ENCODE measurements at places on chromosomes 11 and 22. TPM values are rescaled to one million over a fixed set of nuclear protein-coding genes. Genes with fewer than 3 reads are reported as not detected.

The CADM1 gene
- total RNA-seq, result 62.4 TPM

The NKAPD1 gene
- total RNA-seq, result 21.6 TPM

The OR4A16 gene
- total RNA-seq, result not detected

The YPEL4 gene
- 5.3 TPM for total RNA-seq

The GDPD5 gene
- total RNA-seq, result 107 TPM

The RAG1 gene
- 0.61 TPM for total RNA-seq

The PLEKHA7 gene
- 1.7 TPM for total RNA-seq

The MRGPRX4 gene
- total RNA-seq, result 0.29 TPM

The DNAJC4 gene
- total RNA-seq, result 6.5 TPM

The UBQLNL gene
- total RNA-seq, result not detected

The RHOD gene
- not detected for total RNA-seq

The RASSF10 gene
- total RNA-seq, result 0.45 TPM

The MOGAT2 gene
- total RNA-seq, result not detected

The OR8G1 gene
- not detected for total RNA-seq

The GLYAT gene
- total RNA-seq, result not detected

The SPDYC gene
- not detected for total RNA-seq

The SERGEF gene
- 24.1 TPM for total RNA-seq

The BEST1 gene
- 47.8 TPM for total RNA-seq

The MUC5AC gene
- not detected for total RNA-seq

The KCTD14 gene
- total RNA-seq, result 0.80 TPM

The OR5F1 gene
- total RNA-seq, result not detected

The C11orf16 gene
- not detected for total RNA-seq

The PRG3 gene
- not detected for total RNA-seq

The DLAT gene
- 51.1 TPM for total RNA-seq

The RTN3 gene
- 31.6 TPM for total RNA-seq

The APOL4 gene
- not detected for total RNA-seq

The RCE1 gene
- 17.4 TPM for total RNA-seq

The A4GALT gene
- total RNA-seq, result 0.16 TPM

The DDT gene
- 481 TPM for total RNA-seq

The FAM180B gene
- 0.63 TPM for total RNA-seq

The APOBEC3F gene
- total RNA-seq, result 4.1 TPM

The BACE1 gene
- total RNA-seq, result 2.3 TPM

The OR8A1 gene
- total RNA-seq, result not detected

The CDC42EP2 gene
- total RNA-seq, result 1.2 TPM

The BCO2 gene
- total RNA-seq, result 0.37 TPM

All from SK-MEL-5 (cell line).